ENCODE measurements at places on chromosomes 5 and 9. TPM values are rescaled to one million over a fixed set of nuclear protein-coding genes. Genes with fewer than 3 reads are reported as not detected.

Gene GDF9
- total RNA-seq, result 0.64 TPM

DNA sequence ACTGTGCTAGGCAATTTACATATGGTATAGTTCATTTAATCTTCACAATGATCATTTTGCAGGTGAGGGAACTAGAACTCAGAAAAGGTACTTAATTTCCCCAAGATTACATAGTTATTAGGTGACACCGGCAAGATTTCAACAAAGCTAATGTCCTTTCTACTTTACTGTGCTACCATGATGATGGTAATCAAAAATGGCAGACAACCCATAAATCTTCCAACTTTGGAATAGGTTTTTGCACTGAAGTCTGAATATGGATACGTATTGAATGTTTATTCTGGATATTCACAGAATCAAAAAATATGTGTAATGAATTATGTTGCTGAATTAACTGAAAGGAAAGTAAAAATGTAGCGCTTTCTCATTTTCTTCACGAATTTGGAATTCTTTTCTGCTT, 13.8 kb downstream of the PDCD1LG2 start:
- no peak overlapping the region for H3K4me3 ChIP-seq
- DNase-seq, result no peak
- H3K4me1 ChIP-seq, result peaks cover 7% of the 10 kb centered on the region
- H3K36me3 ChIP-seq, result no peaks in the 10 kb centered on the region
- H3K27ac ChIP-seq, result no peak overlapping the region

DNA sequence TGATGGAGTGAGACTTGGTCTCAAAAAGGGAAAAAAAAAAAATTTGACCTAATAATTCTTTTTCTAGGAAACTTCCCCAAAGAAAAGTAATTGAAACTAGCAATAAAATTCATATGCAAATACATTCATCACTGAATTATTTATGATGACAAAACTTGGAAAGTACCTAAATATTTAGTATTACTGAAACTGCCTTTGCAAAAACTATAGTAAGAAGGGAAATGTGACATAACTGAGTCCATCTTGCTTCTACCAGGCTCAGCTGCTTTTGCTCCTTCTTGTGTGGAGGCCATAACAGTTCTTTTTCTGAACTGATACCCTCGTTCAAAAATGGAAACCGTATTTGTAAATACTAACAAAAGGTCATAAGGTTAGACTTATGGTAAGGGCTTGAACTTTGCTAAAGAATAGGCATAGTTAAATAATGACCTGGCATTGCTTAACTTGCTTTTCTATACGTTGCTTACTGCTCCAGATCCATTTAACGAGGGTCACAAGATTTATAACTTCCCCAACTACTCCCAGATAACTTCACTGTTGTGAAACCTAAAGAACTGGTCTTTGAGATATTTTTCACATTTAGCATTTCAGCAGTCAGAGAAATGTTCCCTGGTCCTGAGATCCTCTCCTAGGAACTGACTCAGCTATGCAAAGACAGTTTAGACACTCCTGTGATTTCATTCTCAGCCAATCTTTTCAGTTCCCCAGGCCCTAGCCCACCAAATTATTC, 68.4 kb downstream of the CFAP95 start:
- no peak overlapping the region for H3K4me3 ChIP-seq
- H3K27me3 ChIP-seq, result peaks cover 11% of the 10 kb centered on the region
- no peaks in the 10 kb centered on the region for H3K36me3 ChIP-seq
- no peak for DNase-seq
- H3K4me1 ChIP-seq, result peaks cover 6% of the 10 kb centered on the region
- H3K27ac ChIP-seq, result no peak overlapping the region

GRCh38 chr9:81844131-81844567, 84.1 kb upstream of the SPATA31D4 start:
- H3K27me3 ChIP-seq, result no peaks in the 10 kb centered on the region
- no peaks in the 10 kb centered on the region for H3K36me3 ChIP-seq
- no peak for DNase-seq
- H3K27ac ChIP-seq, result no peak overlapping the region
- H3K4me1 ChIP-seq, result no peaks in the 10 kb centered on the region

Measured in activated naive CD4-positive, alpha-beta T cell treated with anti-CD3 and anti-CD28 coated beads for 36 hours (primary cell).